T-cell (primary cell): ENCODE measurements at places on chromosomes 6 and 20. TPM values are rescaled to one million over a fixed set of nuclear protein-coding genes. Genes with fewer than 3 reads are reported as not detected.

GGTLC1 gene
- total RNA-seq = not detected

MAPK13 gene
- 42.7 TPM for total RNA-seq

HMGCLL1 gene
- not detected for total RNA-seq

RNF8 gene
- total RNA-seq = 12.1 TPM

NEU1 gene
- total RNA-seq = 15.9 TPM

ECT2L gene
- 0.06 TPM for total RNA-seq

DAAM2 gene
- not detected for total RNA-seq

SLC22A7 gene
- not detected for total RNA-seq

IPCEF1 gene
- total RNA-seq = 80.3 TPM

CCN5 gene
- 0.13 TPM for total RNA-seq

CCN2 gene
- total RNA-seq = 1.2 TPM

CALHM4 gene
- not detected for total RNA-seq

AVP gene
- total RNA-seq = not detected

NHLRC1 gene
- total RNA-seq = 0.56 TPM

PREP gene
- 31.0 TPM for total RNA-seq

CRISP3 gene
- not detected for total RNA-seq

CNKSR3 gene
- 0.05 TPM for total RNA-seq

RAET1G gene
- total RNA-seq = not detected

TFAP2C gene
- total RNA-seq = 0.16 TPM

EBF4 gene
- 6.8 TPM for total RNA-seq

ELOVL4 gene
- total RNA-seq = 1.6 TPM

GNMT gene
- total RNA-seq = 1.3 TPM

B3GAT2 gene
- total RNA-seq = not detected

TRIM40 gene
- total RNA-seq = not detected

HSPA12B gene
- total RNA-seq = not detected

TINAG gene
- total RNA-seq = not detected

NOTCH4 gene
- total RNA-seq = 1.1 TPM

ABHD16B gene
- total RNA-seq = not detected

KHDRBS2 gene
- total RNA-seq = 0.18 TPM

C6orf132 gene
- total RNA-seq = 0.05 TPM

OPRM1 gene
- not detected for total RNA-seq

MAP1LC3A gene
- 2.4 TPM for total RNA-seq

HFE gene
- 2.4 TPM for total RNA-seq

DSTN gene
- 36.3 TPM for total RNA-seq

SPTLC3 gene
- total RNA-seq = 0.20 TPM

SLC16A10 gene
- total RNA-seq = 14.3 TPM

PDYN gene
- total RNA-seq = not detected

DOK5 gene
- total RNA-seq = not detected

CPNE1 gene
- 296 TPM for total RNA-seq

RAMACL gene
- total RNA-seq = 2.8 TPM

GPX6 gene
- not detected for total RNA-seq

PSORS1C1 gene
- total RNA-seq = not detected

EFCAB8 gene
- 0.80 TPM for total RNA-seq

NFATC2 gene
- total RNA-seq = 75.9 TPM

MYL9 gene
- 1.8 TPM for total RNA-seq
